Activated CD8-positive, alpha-beta memory T cell treated with anti-CD3 and anti-CD28 coated beads for 4 hours (primary cell): ENCODE measurements at places on chromosomes 1 and 21.

DNA sequence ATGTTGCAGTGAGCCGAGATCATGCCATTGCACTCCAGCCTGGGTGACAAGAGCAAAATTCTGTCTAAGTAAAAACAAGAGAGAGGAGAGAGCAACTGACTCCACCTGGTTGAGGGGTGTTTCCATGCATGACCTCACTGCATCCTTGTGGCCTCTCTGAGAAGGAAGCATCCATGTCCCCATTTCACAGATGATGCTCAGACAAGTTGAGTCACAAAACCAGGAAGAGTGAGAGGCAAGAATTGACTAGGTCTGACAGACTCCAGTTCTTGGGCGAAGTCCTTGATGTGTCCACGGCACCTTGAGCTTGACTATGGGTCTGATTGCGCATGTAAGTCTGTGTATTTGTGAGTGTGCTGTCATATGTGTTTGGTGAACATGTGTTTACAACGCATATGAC is 105.8 kb downstream of the LACTBL1 start:
- DNase-seq = no peak

GRCh38 chr1:181142096-181142958 is 53.8 kb downstream of the IER5 start:
- peak; percentile 76 for DNase-seq

DNA sequence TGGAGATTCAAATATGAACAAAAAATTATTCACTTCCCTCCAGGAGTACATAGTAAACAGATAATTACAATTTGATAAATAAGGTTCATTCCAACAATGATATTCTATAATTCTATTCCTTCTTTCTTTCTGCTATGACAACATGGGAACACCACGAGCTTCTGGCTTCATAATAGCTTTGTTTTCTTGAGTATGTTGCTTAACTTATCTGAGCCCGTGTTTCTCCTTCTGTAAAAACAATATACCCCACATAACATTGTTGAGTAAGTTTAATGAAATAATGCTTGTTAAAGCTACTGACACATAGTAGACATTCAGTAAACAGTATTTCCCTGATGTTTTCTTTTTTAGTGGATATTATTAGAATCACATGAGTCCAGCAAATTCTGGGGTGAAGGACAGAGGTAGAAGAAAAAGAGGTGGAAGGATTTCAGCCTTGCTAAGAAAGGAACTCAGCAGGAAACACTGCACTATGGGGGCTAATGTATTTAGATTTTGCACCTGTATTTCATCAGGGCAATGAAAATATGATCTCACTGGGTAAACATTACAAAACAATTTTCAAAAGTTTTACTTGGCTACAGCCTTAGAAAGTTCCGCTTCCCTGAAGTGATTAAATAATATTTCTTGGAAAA is 430.8 kb upstream of the C1orf87 start:
- no peak for DNase-seq

DNA sequence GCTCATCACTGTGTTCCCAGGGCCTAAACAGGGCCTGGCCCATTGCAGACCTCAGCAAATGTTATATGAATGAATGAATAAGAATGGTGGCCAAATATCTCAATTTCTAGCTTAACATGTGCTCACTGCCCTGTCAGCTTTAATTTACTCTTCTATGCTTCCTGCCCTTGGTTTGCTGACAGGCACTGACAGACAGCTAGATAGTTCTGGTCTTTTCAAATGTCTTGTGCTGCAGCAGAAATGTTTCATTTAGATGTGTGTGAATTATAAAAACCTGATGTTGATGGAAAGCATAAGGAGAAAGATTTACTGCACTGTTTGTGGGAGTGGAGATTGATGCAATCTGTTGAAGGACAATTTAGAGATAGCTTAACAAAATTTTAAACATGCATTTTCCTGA is 48.9 kb downstream of the LPAR3 start:
- DNase-seq = no peak

GRCh38 chr1:111619635-111620440 is at the start of gene RAP1A:
Gene RAP1A (plus strand): TSS chr1:111619789. CDS start chr1:111691361, 71,572 bp downstream.
- DNase-seq = peak; percentile 90

- no peak for DNase-seq
These were observed 23.1 kb downstream of the CASZ1 start for GRCh38 chr1:10773376-10773775.

DNA sequence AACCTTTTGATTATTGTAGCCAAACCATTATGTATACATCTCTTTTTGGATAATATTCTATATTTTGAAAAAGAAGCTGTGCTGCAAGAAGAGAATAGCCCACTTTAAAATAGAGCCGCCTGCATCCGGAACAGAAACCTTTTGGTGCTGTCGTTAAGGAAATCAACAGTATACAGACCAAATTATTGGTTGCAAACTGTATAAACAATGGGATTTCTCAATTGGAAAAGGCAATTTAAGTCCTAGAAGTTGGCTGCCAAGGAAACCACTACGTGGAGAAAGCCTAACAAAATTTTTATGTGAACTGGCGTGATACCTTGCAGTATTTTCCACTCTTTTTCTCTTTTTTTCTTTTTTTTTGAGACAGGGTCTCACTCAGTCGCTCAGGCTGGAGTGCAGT is 25.8 kb downstream of the DESI2 start:
- DNase-seq = no peak

- no peak for DNase-seq
These were observed 430.9 kb downstream of the LTN1 start for GRCh38 chr21:28561772-28562171.

- no peak for DNase-seq
These were observed 337.2 kb upstream of the AJAP1 start for GRCh38 chr1:4317207-4317606.

GRCh38 chr1:81543764-81544163 is 257.0 kb upstream of the ADGRL2 start:
- DNase-seq = no peak
